ENCODE measurements at places on chromosomes 1 and 21.

- H3K27ac ChIP-seq: no peak overlapping the region
- no peak overlapping the region for H3K4me3 ChIP-seq
- peaks cover 8% of the 10 kb centered on the region for H3K4me1 ChIP-seq
- H3K27me3 ChIP-seq: no peaks in the 10 kb centered on the region
- DNase-seq: peak; percentile 56
These were observed 42.5 kb downstream of the CCN1 start for GRCh38 chr1:85623061-85623471.

DNA sequence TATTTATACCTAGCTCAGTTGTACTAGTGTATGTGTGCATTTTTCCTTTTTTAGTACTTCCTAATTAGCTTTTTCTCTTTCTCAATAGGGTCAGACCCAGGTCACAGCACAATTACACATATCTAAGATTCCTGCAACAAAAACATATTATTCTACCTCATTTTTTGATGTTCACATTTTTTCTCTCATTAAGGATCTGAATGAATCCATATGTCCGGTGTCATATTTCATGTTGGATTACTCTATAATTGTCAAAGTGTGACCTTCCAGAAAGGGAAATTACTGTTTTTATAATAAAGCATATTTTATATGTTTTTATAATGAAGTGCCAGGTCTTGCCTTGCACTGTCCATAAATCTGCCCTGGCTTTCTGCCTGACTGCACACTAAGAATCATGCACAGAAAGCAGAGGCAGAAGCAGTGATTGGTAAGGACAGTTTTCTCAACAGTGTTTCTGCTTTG lies 143.7 kb downstream of the KCNT2 start:
- no peaks in the 10 kb centered on the region for H3K27me3 ChIP-seq
- no peaks in the 10 kb centered on the region for H3K36me3 ChIP-seq
- no peak overlapping the region for H3K4me3 ChIP-seq
- no peak overlapping the region for H3K27ac ChIP-seq

- H3K4me3 ChIP-seq: no peak overlapping the region
- H3K27me3 ChIP-seq: no peaks in the 10 kb centered on the region
- no peaks in the 10 kb centered on the region for H3K4me1 ChIP-seq
- H3K27ac ChIP-seq: no peak overlapping the region
- no peaks in the 10 kb centered on the region for H3K36me3 ChIP-seq
These were observed 387.6 kb downstream of the LTN1 start for GRCh38 chr21:28604946-28605537.

- H3K4me3 ChIP-seq: no peak overlapping the region
- no peaks in the 10 kb centered on the region for H3K36me3 ChIP-seq
- H3K4me1 ChIP-seq: no peaks in the 10 kb centered on the region
These were observed 7.5 kb downstream of the KAZN start for GRCh38 chr1:14605945-14606344.

DNA sequence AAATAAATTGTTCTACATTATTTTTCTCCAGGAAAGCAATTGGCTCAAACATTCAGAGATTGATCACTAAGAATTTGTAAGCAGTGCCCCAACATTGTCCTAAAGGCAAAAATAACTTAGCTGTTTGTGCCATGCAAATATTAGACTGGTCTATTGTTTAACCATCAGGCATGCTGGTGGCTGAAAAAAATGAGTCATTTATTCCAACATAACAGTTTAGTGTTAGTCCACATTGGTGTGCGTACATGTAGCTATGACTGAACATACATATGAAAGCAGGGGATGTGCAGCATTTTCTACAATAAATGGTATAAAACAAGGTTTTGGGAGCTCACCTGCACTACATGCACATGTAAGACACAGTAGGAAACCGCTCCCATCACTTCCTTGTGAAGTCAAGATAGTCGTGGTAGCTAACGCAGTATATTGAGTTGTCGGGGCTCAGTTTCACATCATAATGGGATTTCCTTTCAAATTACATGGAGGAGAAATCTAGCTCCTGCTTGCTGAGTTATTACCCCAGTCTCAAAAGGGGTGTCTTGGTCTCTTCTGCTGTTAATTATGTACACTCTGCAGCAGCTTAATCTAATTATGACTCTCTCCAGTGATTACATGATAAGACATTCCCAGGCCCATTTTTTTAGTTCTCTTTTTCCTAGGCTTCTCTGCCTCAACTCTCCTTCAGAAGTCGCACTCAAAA lies 199.4 kb downstream of the LYPLAL1 start:
- H3K27me3 ChIP-seq: no peaks in the 10 kb centered on the region
- H3K36me3 ChIP-seq: no peaks in the 10 kb centered on the region
- DNase-seq: no peak
- H3K4me3 ChIP-seq: no peak overlapping the region

Data from SJCRH30 (cell line).